ENCODE measurements at places on chromosomes 13 and 19.

GRCh38 chr19:9354651-9355050 is 8.2 kb upstream of the ZNF177 start:
- DNase-seq: no peak

- DNase-seq: no peak
Observed at GRCh38 chr13:113783966-113784644, 25.1 kb downstream of the TMEM255B start.

GRCh38 chr19:29303069-29303718 is 90.2 kb upstream of the UQCRFS1 start:
- DNase-seq: no peak

DNA sequence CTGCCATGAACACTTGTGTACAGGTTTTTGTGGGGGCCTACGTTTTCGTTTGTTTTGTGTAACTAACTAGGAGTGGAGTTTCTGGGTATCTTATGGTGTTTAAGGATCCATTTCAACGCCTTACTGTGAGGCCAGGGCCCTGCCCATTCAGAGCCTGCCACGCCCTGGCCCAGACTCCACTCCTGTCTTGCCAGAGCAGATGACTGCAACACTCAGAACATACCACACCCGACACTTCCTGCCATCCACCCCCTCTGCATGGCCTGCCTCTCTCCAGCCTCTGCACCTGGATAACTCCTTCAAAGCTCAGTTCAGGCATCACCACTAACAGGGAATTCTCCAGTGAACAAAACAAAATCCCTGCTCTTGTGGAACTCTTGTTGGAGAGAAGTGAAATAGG is 43.2 kb downstream of the RGCC start:
- DNase-seq: peak; percentile 40

DNA sequence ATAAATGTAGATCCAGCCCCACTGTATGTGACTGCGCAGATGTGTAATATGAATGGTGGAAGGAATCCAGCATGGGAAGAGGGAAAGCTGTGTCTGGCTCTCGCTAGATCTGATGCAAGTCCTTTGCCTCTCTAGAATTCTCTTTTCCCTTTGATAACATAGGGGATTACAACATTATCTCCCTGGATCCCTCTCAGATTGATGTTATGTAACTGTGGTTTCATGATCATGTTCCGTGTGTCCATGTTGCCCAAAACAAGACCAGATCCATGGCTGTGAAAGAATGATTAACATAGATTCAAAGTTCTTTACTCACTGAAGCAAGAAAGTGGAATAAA is 184.0 kb upstream of the UBL3 start:
- DNase-seq: no peak

DNA sequence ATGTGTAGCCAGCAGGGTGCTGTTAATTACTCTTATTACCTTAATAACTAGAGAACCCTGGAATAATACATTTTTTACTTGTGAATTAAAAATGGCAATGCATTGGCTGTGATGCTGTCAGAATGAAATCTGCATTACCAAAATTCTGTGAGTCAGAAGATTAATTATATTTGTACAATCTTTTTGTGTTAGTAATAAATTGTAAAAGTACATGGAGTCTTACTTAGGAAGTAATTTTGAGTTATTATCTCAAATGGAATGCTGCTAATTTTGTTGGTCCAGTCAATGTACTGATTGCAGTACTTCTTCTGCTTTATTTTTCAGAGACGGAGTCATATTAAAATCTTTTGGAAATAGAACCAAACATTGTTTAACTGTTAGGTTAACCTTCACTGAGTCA is 152.0 kb upstream of the SLC10A2 start:
- no peak for DNase-seq

DNA sequence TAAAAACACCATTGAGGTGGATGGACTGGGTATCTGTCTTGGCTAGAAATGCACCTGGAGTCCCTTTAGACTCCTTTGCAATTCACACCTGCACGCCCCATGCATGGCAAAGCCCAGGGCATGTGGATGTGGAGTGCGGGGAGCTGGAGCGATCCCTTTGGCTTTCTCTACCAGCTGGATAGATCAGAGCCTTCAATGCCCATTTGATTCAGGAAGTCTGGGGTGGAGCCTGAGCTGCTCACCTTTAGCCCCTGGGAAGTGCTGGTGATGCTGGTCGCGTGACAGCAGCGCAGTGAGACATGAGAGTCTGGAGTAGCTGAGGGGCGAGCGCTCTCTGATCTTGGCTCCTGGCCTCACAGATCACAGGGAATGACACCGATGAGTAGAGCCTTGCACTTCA is 4.8 kb upstream of the ZNF536 start:
- DNase-seq: no peak

DNA sequence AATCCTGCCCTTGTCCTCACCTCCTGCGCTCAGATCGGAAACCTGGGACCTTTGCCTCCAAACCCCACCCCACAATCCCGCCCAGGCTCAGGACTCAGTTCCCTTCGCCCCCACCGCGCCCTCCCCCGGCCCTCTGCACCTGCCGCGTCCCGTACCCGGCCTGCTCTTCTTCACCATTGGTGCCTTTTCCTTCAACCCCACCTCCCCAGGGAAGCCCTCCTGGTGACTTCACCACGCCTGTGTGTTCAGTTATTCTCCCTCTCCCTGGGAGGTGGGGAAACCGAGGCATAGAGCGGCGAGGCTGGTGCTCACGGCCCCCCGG is 19.3 kb upstream of the TCF3 start:
- DNase-seq: no peak

- DNase-seq: no peak
Observed at GRCh38 chr19:6062274-6062673, 48.0 kb downstream of the RFX2 start.

DNA sequence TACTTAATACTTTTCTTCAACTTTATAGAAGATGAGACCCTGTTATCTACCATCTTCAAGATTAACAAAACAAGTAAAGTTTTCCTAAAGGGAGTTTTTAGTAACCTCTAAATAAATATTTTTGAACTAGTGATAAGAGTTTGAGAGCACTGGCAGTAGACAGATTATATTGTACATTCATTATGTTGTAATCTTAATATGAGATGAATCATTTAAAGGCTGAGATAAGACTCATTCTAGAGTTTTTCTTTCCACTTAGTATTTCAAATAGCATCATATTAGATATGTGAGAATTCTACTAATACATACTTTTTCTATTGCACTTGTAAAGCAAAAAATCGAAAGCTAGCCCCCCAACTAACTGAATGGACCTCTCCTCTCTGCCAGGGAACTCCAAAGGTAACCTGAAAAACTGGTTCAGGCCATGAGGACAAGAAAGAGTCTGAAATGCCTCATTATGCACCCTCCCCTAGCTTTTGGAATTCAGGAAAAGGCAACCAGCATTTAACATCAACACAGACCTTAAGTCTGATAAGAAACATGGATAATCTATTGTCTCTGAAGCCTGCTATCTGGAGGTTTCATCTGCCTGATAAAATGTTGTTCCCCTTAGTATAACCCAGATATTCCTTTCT is 875.4 kb upstream of the SLC10A2 start:
- DNase-seq: no peak

DNA sequence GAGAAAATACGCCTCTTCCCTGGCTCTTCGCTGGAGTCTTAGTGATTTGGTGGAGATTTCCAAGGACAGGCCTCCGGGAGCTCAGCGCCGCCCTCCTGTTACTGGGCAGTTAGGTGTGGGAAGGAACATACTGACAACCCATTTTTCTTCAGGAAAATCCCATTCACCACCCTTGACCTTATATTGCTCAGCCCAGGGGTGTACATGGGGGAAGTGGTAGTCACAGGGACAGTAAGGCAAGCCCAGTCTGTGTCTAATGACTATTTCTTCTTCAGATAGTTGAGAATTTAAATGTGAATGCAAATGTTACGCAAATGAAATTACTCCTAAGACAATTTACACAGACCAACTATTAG is 119.4 kb downstream of the UQCRFS1 start:
- no peak for DNase-seq

DNA sequence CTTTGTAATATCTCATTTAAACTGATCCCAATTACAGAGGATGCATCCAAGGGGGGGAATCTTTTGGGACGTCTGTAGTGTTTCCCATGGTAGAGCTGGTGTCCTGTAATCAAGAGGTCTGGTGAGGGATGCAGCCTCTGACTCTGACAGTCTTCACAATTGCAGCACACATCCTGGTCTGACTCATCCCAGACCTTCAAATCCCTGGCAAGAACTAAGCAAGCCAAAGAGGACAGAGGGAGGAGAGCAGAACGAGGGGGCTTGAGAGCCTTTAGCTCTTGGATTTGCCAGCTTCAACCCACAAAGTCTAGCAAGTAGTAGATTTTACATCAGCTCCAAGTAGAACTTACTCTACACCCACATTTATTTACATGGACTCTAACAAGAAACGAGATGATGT is 17.3 kb upstream of the FCGBP start:
- DNase-seq: peak; percentile 59

DNA sequence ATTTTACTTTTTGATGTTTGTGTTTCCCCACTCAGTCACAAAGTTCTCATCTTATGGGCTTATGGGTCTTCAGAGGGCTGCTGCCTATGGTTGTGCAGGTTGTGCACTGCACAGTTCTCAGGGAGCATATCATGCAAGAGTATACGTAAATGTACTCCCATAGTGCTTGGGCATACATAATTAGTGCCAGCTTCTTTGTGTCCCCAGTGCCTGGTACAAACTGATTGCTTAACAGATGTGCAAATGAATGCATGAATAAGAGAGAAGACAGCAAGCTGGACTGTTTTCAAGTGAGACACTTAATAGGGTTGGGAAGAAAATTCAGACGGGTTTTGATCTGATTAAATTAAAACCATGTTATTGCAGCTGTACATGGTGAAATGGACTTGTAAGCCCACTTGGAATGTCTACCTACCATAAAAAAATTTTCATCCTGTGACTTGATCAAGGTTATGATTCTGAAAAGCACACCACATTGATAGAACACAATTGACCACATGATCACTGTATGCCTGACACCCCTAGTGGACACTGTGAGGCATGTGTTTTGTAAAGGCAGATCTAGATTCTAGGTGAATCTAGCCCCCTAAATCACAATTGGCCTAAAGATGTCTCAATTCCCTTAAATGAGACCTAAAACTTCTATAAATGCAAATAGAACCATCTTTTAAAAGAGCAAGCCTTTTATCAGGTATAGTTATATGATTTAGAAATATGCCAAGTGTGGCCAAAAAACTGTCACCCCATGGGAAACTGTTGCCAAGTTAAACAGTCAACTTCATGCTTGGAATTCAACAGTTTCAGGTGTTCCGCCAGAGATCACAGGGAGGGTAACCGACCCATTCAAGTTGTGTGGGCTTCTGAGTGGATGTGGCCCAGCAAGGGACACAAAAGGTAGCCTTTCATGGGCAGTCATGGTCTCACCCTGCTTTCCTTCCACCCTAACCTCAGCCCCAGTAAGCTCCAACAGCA is 27.9 kb downstream of the FAM124A start:
- DNase-seq: peak; percentile 7

- DNase-seq: no peak
Observed at GRCh38 chr13:89382981-89383380, 1711.8 kb downstream of the SLITRK5 start.

DNA sequence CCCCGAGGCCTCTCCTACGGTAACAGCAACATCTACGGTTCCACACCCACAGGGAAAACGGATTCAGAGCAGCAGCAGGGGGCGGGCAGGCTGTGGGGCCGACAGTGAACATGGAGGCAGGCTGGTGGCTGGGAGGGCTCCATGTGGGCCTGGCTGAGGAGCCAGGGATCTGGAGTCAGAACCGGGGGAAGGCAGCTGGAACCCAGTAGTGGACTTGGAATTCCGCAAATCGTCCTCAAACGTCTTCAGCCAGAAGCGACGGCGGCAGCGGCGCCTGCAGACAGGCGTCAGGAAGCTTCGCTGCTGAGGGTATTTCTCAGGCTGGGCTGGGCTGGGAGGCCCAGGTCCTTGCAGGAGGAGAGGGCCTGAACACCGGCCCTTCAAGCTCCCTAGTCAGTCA is 1.8 kb downstream of the TMEM86B start:
- DNase-seq: no peak

Measured in LHCN-M2 (cell line).